B cell (primary cell): ENCODE measurements at places on chromosomes 2 and 18.
A peak's percentile ranks its signal among the peaks of the same experiment; 100 is the strongest.

DNA sequence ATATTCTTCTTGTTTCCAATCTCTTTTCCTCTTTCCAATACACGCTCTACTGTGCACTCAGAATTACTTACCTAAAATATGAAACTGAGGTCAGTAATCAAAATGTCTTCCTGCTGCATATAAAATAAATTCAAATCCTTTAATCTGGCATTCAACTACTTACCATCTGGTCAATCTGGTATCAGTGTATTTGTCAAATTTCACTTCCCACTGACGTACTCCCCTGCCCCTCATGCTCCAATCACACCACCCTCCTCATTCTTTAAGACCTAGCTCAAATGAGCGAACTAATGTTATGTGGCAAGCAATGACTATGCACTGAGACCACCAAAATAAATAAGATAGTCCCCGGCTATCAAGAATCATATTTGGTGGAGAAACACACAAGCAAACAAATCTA, 6.7 kb downstream of the ASB3 start:
- no peaks in the 10 kb centered on the region for H3K27me3 ChIP-seq
- H3K36me3 ChIP-seq, result peaks cover 12% of the 10 kb centered on the region
- peaks cover 10% of the 10 kb centered on the region for H3K4me1 ChIP-seq
- H3K27ac ChIP-seq, result no peak overlapping the region

DNA sequence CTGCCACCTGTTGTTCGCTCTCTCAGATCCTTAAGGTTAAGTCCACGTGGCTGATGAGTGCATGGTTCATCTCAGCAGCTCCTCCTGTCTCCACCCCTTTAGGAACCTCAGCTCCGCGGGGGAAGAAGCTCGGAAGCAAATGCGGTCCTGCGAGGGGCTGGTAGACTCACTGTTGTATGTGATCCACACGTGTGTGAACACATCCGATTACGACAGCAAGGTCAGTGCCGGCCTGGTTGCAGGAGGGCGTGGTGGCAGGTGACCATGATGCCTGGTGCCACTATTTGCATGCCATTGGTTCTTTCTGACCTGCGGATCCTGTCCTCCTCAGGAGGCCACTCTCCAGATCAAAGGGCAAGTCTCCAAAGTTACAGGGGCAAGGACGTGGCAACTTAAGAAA, 133.9 kb upstream of the DAPL1 start:
- H3K27me3 ChIP-seq, result no peaks in the 10 kb centered on the region
- H3K36me3 ChIP-seq, result no peaks in the 10 kb centered on the region
- no peak overlapping the region for H3K4me3 ChIP-seq
- H3K27ac ChIP-seq, result no peak overlapping the region

GRCh38 chr2:2219984-2220383, 111.1 kb downstream of the MYT1L start:
- no peaks in the 10 kb centered on the region for H3K27me3 ChIP-seq
- no peak for DNase-seq
- no peak overlapping the region for H3K4me3 ChIP-seq
- no peaks in the 10 kb centered on the region for H3K4me1 ChIP-seq
- H3K36me3 ChIP-seq, result no peaks in the 10 kb centered on the region

- peak; percentile 36 for DNase-seq
- H3K27me3 ChIP-seq, result no peaks in the 10 kb centered on the region
- H3K36me3 ChIP-seq, result no peaks in the 10 kb centered on the region
- no peak overlapping the region for H3K4me3 ChIP-seq
- no peaks in the 10 kb centered on the region for H3K4me1 ChIP-seq
Measured at GRCh38 chr18:1585881-1586488, 681.3 kb downstream of the ADCYAP1 start.

- H3K27me3 ChIP-seq, result no peaks in the 10 kb centered on the region
- H3K4me1 ChIP-seq, result peaks cover 9% of the 10 kb centered on the region
- H3K4me3 ChIP-seq, result no peak overlapping the region
- H3K36me3 ChIP-seq, result no peaks in the 10 kb centered on the region
- H3K27ac ChIP-seq, result no peak overlapping the region
- no peak for DNase-seq
Measured at GRCh38 chr2:152075461-152076050, 23.3 kb downstream of the CACNB4 start.

DNA sequence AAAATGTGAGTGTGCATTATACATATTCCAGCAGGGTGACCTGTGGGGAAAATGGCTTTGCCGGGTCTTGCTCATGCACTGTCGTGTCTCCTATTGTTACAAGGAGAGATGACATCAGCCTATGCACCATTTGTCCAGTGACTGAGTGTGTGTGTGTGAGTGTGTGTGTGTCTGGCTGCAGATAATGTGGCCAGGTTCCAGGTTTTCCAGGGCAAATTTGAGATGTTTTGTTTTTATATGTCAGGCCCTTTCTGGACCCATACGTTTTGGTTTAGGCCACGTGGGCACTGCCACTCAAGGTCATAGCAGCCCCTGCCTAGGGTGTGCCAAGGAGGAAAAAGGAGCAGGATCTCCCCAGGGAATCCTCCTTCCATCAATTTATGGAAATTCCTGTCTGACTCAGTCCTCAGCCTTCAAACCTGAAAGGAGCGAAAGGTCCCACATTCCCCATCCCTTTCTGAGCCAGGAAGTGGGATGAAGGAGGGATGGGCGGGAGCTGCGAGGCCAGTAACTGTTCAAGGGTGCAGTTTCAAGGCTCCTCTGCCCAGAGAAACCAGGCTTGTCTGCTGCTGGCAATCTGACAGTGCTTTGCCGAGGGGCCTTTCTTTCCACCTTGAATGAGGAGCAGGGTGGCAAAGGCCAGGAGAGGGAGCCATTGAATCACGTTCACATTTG, 93.0 kb upstream of the SMAD2 start:
- DNase-seq, result no peak
- no peaks in the 10 kb centered on the region for H3K36me3 ChIP-seq
- peaks cover 15% of the 10 kb centered on the region for H3K27me3 ChIP-seq
- no peak overlapping the region for H3K4me3 ChIP-seq
- no peaks in the 10 kb centered on the region for H3K4me1 ChIP-seq

DNA sequence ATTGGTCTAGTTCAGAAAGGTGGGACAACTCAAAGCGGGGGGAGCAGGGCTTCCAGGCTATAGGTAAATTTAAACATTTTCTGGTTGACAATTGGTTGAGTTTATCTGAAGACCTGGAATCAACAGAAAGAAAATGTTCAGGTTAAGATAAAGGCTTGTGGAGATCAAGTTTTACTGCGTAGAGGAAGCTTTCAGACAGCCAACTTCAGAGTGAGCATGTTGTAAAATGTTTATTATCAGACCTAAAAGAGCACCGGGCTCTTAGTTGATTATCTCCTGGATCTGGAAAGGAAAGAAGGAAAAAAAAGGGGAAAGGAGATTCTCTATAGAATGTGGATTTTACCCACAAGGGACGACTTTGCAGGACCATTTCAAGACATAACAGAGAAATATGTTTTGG, 227.0 kb upstream of the SH3BP4 start:
- no peak for DNase-seq
- H3K27ac ChIP-seq, result no peak overlapping the region
- no peaks in the 10 kb centered on the region for H3K36me3 ChIP-seq
- H3K4me3 ChIP-seq, result no peak overlapping the region

DNA sequence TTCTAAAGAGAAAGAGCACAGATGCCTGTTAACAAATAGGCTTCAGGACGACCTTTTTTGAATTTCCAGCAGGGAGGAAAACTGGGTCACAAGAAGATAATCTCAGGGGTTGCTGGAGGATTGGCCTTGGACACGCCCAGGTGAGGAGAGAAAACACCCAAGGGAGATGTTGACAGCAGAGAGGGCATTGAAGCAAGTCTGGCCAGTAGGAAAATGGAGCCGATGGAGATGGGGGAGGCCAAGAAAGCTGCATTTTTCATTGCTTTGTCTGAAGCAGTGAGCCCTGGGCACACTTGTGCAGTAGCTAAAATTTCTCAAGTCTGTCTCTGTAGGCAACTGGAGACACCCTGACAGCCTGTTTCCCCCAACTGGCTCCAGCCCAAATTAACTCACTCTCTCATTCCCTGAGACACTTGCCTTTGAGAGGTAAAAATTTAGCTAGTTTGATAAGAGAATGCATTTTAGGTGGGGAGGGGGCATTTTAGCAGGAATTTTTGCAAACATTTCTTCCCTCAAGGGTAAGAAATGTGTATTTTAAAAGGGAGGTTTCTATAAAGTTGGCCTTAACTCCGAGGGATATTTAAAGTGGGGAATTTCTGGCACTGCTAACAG, 165.5 kb downstream of the TGIF1 start:
- no peak overlapping the region for H3K27ac ChIP-seq
- no peak for DNase-seq
- H3K36me3 ChIP-seq, result no peaks in the 10 kb centered on the region
- H3K4me3 ChIP-seq, result no peak overlapping the region

DNA sequence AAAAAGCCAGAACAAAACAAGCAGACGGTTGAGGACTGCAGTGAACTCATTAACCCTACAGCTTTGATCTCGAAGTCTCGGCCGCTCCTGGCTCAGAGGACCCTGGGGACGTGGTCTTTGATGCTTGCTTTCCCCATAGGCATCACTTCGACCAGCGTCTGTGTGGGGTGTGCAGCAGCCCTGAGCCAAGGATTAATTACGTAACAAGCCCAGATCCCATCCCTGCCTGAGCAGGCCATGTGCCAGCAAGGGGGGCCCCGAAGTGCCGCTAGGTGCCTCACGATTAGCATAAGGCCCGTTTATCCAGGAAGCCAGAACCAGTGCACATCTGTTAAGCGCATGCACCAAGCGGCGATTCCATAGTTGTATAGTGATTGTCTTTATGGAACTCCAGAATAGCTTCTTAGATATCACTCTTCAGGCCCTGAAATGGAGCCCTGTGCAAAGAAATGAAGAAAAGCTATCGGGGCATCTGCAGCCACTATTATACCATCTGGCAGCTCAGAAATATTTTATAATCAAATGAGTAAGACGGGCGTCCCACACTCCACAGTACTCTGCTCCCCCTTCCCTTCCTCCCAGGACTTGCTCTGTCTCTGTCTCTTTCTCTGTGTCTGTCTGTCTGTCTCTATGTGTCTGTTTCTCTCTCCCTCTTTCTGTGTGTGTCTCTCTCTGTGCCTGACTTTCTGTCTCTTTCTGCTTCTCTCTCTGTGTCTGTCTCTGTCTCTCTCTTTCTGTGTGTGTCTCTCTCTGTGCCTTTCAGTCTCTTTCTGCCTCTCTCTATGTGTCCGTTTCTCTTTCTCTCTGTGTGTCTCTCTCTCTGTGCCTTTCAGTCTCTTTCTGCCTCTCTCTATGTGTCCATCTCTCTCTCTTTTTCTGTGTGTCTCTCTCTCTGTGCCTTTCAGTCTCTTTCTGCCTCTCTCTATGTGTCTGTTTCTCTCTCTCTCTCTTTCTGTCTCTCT, 41.7 kb downstream of the HPCAL1 start:
- DNase-seq, result no peak
- H3K27me3 ChIP-seq, result no peaks in the 10 kb centered on the region
- peaks cover 19% of the 10 kb centered on the region for H3K4me1 ChIP-seq

DNA sequence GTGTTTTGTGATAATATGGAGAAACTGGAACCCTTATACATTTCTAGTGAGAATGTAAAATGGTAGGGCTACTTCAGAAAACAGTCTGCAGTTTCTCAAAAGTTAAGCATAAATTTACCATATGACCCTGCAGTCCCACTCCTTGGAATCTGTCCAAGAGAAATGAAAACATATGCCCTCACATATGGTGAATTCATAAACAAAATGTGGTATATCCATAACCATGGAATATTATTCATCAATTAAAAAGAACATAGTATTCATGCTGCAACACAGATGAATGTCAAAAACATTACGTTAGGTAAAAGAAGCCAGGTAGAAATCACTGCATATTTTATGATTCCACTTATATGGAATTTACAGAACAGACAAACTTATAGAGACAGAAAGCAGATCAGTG, 11.8 kb downstream of the ROCK2 start:
- H3K27ac ChIP-seq, result no peak overlapping the region
- no peaks in the 10 kb centered on the region for H3K4me1 ChIP-seq
- H3K27me3 ChIP-seq, result no peaks in the 10 kb centered on the region
- DNase-seq, result no peak
- no peaks in the 10 kb centered on the region for H3K36me3 ChIP-seq

- no peak overlapping the region for H3K4me3 ChIP-seq
- H3K27ac ChIP-seq, result no peak overlapping the region
- DNase-seq, result no peak
- no peaks in the 10 kb centered on the region for H3K36me3 ChIP-seq
- H3K27me3 ChIP-seq, result no peaks in the 10 kb centered on the region
- no peaks in the 10 kb centered on the region for H3K4me1 ChIP-seq
Measured at GRCh38 chr2:142291969-142292368, 161.2 kb upstream of the LRP1B start.
